WTC11 (cell line): ENCODE measurements at places on chromosomes 5 and 9.

- no peak for DNase-seq
Measured at GRCh38 chr9:2339416-2339815, 282.2 kb upstream of the VLDLR start.

DNA sequence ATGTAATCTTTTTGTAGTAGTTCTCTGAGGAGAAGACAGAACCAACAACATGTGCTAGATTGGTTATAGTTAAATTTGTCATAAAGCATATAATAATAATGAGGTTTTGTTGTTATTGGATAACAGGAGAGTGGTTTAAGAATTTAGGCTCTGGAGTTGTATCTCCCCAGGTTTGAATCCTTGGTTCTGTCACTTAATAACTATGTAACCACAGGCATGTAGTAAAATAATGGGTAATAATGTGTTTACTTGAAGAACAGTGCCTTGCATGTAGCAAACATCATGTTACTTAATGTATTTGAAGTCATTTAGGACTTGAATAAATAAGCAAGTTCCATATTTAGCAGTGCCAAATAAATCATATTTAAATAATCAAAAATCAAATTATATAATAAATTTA, 55.8 kb downstream of the NSD1 start:
- DNase-seq, result no peak

DNA sequence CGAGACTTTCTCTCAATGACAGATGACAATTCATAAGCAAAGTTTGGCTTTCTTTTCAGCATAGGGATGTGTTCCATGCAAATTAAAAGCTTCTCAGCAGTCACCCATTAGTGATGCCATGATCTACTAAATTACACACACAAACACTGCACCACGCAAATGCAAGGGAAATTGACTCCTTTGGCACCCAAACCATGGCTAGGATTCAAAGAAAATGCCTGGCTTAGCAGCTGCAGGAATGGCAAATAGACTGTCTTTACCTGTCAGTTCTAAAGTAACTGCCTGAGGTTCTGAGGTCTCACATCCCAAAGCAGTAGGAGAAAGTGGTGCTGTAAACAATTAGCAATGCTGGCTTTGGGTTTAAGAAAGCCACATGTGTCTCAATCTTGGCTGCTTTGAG, 108.6 kb upstream of the ATP10B start:
- no peak for DNase-seq

- DNase-seq, result no peak
Measured at GRCh38 chr5:174789596-174789995, 65.2 kb downstream of the MSX2 start.
